ENCODE measurements at places on chromosomes 6 and 20.

GRCh38 chr6:90695316-90695715 is 108.4 kb upstream of the MAP3K7 start:
- no peak for DNase-seq

DNA sequence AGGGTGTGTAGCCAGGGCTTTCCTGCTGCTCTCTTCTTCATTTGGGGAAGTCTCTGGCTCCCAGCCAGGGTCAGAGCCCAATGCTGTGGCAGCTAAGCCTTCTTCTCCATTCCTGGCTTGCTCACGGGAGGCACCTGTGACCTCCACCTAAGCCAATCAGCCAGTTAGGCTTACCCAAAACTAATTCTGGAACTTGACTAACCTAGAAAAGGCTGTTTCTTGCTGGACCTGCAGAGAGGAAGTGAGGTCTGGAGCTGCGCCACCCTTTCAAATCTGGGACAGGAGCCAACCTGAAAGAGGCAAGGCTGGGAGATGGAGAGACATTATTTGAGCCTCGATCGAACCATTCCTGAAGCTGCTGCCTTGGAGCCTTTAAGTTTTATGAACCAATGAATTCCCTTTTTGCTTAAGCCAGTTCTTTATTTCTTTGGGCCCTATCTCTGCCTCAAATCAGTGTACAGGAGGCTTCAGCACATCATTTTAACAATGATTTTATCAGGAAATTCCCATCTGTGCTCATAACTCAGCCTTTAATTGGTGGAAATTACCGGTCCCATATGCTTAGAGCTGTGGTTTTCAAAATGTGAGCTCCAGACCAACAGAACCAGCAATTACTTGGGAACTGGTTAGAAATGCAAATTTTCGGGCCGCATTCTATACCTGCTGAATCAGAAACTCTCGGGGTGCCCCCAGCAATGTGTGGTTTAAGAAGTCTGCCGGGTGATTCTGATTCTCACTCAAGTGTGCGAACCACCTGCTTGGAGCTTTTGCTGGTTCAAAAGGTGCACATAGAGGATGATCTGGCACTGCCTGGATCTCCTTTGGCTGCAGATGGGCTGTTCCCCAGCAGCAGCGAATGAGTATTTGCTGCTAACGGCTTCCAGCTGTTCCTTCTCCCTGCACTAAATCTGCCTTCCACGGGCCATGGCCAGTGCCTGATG is 97.4 kb upstream of the RNF24 start:
- no peak for DNase-seq

GRCh38 chr6:152127432-152128165 is 320.1 kb downstream of the ESR1 start:
- DNase-seq = no peak

GRCh38 chr6:142943711-142944123 is 1.3 kb downstream of the HIVEP2 start:
- peak; percentile 9 for DNase-seq

GRCh38 chr6:36634317-36635108 is 40.4 kb downstream of the SRSF3 start:
- no peak for DNase-seq

GRCh38 chr6:43740321-43740960 is 29.6 kb upstream of the VEGFA start:
- no peak for DNase-seq

DNA sequence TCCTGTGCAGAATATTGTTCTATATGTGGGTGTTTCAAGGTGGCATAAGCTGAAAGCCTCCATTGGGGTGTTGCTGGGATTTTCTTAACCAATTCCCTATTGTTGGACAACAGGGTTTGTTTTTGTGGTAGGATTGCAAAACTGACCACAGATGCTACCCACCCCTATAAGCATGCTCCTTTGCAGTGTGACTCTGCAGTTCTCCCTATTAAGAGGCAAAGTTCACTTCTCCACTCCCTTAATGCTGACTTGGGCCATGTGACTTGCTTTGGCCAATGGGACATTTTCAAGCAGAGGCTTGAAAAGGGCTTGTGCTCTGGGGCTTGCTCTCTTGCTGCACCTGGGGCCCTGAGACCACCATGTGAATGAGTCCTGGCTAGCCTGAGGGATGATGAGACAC is 8.5 kb upstream of the ANGPT4 start:
- DNase-seq = no peak

- DNase-seq = no peak
Measured at GRCh38 chr6:146850981-146851380, 252.2 kb downstream of the ADGB start.

GRCh38 chr6:119076173-119076572 is 2.3 kb downstream of the FAM184A start:
- DNase-seq = no peak

- no peak for DNase-seq
Measured at GRCh38 chr6:166394036-166394892, 11.5 kb upstream of the MPC1 start.

- DNase-seq = peak; percentile 90
Measured at GRCh38 chr6:37499433-37500293, at the start of gene CCDC167. TSS of gene CCDC167 (minus strand) at chr6:37499893. CDS start at chr6:37499863, 30 bp downstream.

GRCh38 chr6:16754876-16755275 is 6.4 kb downstream of the ATXN1 start:
- DNase-seq = no peak

DNA sequence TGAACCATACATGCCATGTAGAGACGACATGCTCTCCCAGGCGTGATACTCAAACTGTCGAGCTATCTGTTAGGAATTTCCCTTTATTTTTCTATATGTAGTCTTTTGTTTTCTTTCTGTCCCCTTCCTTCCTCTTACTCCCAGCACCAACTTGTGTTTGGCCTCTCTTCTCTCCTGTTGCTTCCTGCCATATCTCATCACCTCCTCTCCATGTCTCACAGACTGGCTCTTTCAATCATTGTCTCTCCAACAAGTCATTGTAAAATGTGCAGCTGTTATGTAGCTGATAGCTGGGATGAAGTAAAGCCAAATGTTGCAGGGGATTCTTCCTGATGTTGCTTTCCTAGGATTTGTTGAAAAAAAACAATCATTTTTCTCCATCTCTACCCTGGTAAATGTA is 234.5 kb downstream of the TMEM242 start:
- DNase-seq = no peak

DNA sequence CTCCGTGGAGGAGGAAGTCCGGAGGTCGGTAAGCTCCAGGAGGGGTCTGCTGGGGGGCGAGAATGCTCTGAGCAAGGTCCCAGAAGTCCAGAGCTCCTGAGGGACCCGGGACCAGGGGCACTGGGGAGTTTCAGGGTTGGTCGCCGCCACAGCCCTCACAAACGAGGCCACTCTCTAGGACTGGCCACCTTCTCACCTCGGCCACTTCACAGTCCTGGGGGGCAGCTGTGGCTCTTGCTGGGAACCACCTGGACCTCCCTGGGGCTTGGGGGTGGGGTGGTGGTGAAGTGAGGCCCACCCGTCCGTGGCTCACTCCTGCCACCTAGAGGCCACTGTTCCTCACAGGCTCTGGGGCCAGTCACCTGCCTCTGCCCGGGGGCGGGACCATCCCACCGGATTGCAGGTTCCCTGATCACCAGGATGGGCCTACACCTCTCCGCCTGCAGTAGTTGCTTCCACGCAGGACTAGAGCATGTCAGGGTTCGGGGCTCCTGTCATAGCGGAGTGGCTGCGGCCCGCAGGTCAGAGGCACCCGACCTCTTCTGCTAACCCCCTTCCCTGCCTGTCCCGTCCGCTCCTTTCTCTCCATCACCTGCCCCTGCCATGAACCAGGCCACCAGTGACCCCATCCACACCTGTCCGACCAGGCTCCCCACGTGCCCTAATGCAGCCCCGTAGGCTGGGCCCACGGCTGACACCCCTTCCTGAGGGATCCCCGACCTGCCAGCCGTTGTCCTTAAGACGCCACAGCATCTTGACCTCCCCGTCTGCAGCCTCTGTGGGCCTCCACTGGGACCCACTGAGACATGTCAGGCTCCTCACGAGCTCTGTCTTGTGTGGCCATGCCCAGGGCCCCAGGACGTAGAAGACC is 5.1 kb upstream of the TCEA2 start:
- peak; percentile 57 for DNase-seq

DNA sequence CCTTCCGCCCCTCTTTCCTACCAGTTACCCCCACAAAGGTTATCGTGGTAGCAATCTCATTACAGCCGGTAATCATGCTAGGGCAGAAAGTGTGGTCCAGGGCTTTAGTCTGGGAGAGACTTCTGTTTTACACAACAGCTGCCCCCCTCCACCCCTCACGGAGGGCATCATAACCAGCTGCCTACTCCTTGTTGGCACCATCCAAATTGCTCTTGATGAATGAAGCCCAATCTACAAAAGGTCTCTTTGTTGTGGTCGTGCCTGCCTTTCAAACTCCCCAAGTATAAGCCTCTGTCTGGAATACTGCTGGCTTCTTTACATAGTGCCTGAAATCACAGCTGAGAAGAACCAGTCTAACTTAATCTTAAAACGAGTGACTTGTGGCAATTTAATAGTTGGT is 157.9 kb downstream of the INSM1 start:
- DNase-seq = no peak

DNA sequence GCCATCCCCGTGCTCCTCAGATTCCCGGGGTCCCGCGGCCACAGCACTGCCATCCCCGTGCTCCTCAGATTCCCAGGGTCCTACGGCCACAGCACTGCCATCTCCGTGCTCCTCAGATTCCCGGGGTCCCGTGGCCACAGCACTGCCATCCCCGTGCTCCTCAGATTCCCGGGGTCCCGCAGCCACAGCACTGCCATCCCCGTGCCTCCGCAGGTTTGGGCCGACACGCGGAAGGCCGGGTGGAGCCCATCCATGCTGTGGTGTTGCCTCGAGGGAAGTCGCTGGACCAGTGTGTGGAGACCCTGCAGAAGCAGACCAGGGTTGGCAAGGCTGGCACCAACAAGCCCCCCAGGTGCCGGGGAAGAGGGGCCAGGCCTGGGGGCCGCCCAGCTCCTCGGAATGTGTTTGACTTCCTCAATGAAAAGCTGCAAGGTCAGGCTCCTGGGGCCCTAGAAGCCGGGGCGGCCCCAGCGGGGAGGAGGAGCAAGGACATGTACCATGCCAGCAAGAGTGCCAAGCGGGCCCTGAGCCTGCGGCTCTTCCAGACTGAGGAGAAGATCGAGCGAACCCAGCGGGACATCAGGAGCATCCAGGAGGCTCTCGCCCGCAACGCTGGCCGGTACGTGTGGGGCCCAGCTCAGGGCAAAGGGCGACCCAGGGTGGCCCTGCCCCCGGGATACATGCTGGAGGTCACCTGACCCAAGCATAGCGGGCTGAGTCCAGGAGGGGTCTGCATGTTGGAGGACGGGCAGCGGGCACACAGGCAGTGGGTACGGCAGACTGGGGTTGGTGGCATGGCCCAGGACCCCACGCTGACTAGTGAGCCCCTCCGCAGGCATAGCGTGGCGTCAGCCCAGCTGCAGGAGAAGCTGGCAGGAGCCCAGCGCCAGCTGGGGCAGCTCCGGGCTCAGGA is 1.3 kb upstream of the LIME1 start:
- DNase-seq = no peak

- DNase-seq = no peak
Measured at GRCh38 chr6:17998442-17998841, 11.0 kb upstream of the KIF13A start.

GRCh38 chr20:37128803-37129202 is 33.0 kb upstream of the RBL1 start:
- no peak for DNase-seq

- no peak for DNase-seq
Measured at GRCh38 chr6:164023535-164023934, 609.0 kb downstream of the QKI start.

- no peak for DNase-seq
Measured at GRCh38 chr6:155959898-155960495, 504.4 kb upstream of the NOX3 start.

DNA sequence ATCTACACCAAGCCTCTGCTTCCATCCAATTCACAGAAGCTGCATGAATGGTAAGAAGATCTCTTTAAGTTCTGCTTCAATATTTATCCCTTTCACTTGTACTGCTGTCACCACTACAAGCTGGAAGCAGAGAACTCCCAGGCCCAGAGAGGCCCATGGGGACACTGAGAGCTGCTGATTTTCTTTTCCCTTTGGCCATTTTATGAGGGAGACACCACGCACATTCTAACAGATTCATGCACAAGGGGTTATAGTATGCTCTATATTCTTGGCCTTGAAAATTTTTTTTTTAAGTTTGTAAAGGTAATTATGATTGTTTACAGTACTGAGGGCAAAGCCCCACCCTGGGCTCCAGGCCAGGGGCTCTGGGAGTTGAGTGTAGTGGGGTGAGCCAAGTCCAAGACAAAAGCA is 88.4 kb downstream of the MYB start:
- DNase-seq = no peak

DNA sequence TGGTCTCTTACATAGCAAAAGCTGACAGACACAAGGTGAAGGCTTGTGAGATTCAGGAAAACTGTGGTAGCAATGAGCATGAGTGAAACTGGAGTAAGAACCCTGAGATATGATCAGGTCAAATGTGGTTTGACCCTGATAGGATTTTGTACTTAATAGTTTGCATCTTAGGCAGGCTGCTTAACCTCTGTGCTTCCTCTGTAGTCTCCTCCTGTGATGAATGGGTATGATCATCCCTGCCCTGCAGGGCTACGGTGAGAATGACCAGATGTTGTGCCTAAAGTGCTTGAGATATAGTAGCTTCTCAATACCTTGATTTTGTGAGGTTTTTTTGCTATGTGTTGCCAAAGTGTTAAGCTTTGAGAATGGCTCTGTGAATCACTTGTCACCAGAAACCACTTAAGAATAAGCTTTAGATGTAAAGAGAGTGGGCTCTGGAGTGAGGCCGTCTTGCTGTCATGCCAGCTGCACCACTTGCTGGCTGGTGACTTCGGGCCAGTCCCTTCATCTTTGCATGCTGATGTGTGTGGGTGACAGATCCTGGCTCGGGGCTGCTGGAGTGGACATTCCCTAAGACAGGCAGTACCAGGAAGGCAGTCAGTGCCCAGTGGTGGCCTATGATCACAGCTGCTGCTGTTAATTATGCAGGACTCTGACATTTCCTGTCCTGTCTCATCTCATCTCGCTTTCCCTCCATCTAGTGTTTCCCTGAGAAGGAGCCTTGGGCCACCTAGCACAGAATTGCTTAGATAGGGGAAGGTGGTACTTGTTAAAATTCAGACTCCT is 254.7 kb downstream of the NFATC2 start:
- DNase-seq = no peak

GRCh38 chr20:4038047-4038459 is 22.7 kb upstream of the RNF24 start:
- DNase-seq = peak; percentile 72

- DNase-seq = no peak
Measured at GRCh38 chr6:52539607-52540006, 37.3 kb downstream of the TRAM2 start.

Measured in activated T-helper 1 cell treated with Interleukin-2 at 50 U/mL for 16 hours (primary cell).